ENCODE measurements at places on chromosomes 7 and 10.

DNA sequence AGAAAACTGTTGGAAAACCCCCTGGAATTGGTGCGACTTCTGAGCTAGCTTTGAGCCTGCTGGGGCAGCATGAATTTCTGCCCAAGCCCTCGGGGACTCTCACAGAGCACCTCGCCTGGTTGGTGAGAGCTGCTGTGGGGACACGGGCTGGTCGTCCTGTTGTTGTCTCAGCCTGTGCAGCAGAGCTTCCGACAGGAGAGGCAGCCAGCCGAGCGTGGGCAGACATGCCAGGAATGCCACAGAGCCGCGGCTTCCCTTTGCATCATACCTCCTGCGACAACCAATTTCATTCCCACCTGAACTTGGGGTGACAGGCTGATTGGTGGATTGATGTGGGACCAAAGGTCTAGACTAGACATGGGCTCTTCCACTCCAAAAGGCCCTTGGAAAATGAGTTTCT lies 60.2 kb upstream of the NRBF2 start:
- DNase-seq = no peak

GRCh38 chr7:22867003-22867402 lies 44.4 kb upstream of the TOMM7 start:
- DNase-seq = no peak

GRCh38 chr7:106775552-106775936 lies 89.5 kb upstream of the PIK3CG start:
- peak; percentile 90 for DNase-seq

- no peak for DNase-seq
Measured at GRCh38 chr10:4983615-4984216, 19.9 kb downstream of the AKR1C2 start.

- DNase-seq = no peak
Measured at GRCh38 chr10:47364911-47365310, 16.7 kb downstream of the RBP3 start.

- no peak for DNase-seq
Measured at GRCh38 chr7:133504825-133505224, 251.9 kb downstream of the EXOC4 start.

GRCh38 chr7:39210362-39210761 lies 232.7 kb downstream of the POU6F2 start:
- no peak for DNase-seq

Measured in HT-29 (cell line).